Hematopoietic multipotent progenitor cell (in vitro differentiated cells): ENCODE measurements at places on chromosomes 12 and 14. TPM values are rescaled to one million over a fixed set of nuclear protein-coding genes. Genes with fewer than 3 reads are reported as not detected.

- no peak for DNase-seq
These were observed 113.2 kb upstream of the FLRT2 start for GRCh38 chr14:85416771-85417170.

DNA sequence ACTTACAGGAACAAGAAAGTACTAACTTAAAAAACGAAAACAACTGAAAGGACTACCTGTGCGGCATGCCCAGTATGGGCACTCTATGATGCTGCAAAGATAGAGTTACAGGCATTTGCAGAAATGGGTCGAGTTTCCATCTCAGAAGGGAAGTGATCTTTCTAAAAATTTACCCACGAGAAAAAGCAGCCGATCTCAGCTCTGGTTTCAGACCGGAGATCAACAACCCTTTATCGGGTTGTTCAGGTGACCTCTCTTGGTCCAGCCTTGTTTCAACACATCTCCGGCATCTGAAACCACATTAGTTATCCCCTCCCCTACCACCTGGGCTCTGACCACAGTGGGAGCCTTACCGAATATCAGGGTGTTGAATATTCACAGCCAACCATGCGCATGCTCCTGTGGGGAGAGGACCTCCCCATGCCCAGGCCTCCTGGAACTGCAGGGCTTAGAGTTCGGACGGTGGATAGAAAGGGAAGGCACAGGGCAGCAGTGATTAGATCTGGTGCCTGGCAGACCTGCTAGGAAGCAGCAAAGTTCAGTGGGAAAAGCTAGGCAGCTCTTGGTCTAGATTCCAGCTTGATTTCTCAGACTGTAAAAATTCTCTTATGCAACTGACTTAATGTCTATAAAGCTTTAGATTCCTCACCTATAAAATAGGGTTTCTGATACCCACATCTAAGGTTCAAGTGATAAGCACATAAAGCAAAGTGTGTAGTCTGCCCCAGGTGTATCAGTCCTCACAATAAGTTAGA lies 906.0 kb downstream of the VRK1 start:
- no peak for DNase-seq

- no peak for DNase-seq
These were observed 24.7 kb upstream of the PWP1 start for GRCh38 chr12:107660861-107661415.

- no peak for DNase-seq
These were observed 8.0 kb upstream of the MYH6 start for GRCh38 chr14:23415821-23416778.

DNA sequence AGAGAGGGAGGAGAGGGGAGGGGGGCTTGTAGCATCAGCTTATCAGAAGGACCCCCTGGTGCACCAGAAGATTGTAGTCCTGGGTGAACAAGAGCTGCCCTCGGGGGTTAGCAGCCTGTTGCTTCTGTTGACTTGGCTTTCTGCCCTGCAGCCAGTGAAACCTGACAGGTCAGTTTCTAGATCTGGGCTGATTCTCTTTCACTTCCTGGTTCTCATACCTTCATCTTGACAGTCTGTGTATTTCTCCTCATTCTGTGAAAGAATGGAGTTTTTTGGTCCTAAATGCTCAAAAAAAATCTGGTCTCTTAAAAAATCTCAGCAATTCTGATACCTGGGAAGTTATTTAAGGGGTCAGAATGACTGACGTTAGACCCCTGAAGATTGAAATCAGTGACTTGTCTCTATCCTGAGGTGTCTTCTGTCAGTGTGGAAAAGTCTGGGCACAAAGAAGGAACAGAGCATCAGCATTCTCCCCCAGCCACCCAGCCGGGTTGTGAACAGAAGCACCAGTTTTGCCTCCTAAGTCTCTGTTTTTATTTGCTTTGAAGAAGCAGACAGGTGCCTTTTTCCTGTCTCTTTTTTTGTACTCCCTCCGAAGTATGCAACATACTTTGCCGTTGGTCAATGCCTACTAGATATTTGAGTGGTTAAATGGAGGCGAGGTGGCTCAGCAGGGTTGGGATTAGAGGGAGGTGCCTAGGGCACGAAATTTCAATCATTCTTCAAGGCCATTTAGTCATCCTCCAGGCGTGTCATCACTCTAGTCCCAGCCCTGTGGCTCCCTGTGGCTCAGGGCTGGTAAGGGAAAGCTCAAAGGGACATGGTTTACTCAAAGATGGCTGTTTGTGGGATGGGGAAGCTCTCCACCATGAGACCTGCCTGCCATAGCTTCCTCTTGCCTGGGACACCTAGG lies 24.0 kb downstream of the TTC9 start:
- DNase-seq: no peak

DNA sequence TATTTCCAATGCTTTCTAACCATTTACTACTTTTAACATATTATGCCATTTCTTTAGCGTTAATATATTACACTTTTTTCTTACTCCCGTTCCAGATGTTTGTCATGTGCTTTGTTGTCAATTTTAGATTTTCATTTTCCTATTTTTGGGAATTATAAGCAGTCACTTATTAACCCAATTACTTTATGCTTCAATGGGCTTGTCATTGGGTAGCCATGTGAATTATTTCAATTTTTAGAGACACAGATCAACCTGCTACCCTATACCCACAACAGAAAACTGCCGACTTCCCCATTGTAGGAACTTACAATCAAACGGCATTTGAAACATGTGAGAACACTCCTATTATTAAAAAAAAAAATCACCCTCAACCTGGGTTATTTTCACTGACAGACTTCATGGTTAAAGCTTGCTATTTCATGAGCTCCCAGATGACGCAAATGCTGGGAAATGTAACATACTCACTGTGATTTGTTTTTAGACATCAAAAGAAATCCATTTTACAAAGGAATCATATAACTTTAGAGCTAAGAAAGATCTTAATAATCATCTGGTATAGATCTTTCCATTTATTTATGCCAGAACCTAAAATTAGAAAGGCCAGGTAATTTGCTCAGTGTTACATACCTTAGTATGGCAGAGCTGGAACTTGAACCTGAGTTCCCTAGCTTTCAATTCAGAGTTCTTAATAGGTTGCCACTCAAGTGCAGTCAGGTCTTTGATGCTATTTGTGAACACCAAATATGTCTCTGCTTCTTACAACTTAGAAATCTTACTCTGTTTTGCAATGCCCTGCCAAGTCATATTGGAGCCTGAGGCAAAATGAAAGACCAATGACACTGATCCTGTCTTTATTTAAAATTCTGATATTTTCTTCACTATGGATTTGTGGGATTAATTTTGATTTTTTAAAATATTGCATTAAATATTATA lies 340.4 kb downstream of the RAD51B start:
- no peak for DNase-seq

DNA sequence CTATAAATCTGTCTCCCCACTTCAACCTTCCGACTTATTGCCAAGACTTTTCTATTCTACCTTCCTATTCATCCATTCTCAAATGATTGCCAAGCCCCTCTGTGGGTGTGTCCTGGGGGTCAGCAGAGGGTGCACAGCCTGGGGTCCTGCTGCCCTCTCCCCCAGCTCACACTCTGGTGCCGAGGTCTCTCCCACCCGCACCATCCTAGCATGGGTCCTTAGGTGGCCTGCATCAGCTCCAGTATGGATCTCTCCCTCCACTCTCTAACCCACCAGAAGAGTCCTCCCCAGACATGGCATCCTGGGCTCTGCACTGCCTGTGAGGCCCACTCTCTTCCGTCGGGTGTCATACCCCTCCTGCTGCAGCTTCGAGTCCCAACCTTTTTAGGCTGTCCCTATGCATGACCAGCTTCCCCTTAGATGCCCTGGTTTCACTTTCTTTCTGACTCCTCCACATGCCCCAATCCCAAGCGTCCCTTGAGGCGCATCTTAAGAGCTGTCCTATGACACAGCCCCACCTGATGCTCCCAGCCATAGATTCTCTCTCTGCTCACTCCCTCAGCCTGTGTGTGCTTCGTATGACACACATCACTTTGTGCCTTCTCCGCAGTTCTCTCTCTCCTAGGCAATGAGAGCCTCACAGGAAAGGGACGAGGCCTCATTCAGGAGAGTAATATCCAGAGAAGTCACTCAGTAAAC lies 43.9 kb downstream of the GIT2 start:
- DNase-seq: no peak

DNA sequence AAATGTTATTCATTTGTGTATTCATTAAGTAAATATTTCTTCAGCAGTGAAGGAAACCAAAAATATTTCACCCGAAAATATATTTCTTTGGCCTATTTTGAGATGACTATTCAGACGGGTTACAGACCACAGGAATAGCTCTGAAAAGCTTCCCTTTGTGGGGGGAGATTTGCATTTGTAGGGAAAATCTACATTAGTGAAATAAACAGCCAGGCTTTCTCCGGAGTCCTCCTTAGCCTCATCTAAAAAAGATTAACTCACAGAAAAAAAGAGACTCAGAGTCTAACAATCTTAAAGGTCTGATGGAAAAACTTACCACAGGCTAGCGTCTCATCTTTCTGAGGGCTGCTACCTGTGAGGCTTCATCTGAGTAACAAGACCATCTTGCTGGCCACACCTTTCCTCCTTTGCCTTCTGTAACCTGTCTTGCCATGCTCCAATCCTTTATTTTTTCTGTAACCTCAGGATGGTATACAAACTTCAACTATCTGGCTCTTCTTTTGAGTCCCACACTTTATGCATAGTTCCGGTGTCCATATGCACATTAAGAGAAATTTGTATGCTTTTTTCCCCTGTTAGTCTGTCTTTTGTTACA lies 100.7 kb downstream of the CNTN1 start:
- DNase-seq: no peak

- no peak for DNase-seq
These were observed 201.6 kb downstream of the RAD51B start for GRCh38 chr14:68020999-68021663.

- DNase-seq: no peak
These were observed 46.7 kb downstream of the MSRB3 start for GRCh38 chr12:65325183-65325582.

DNA sequence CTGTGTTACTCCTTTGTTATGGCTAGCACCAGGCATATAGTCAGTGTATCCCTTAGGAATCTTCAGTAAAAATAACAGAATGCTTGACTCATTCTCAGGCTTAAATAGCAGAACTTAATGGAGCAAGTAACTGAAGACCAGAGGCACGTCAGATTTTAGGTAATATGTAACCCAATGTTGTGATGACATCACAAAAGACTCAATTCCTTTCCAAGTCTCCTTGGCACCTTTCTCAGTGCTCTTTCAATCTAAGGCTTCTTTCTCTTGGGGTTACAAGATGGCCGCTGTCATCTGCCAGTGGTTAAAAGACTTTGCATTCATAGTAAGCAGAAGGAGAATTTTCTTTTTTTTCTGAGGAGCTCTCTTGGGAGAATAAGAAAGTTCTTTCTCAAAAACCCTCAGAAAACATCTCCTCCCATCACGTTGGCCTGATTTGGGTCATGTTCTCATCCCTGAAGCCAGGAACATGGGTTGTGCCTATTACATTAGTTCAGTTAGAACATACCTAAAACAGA lies 33.4 kb upstream of the DCN start:
- no peak for DNase-seq

- no peak for DNase-seq
These were observed 955.1 kb downstream of the TMTC2 start for GRCh38 chr12:83641789-83642188.

PXMP2 gene
- total RNA-seq: 21.0 TPM

CDKL1 gene
- total RNA-seq: 6.5 TPM

NGDN gene
- 23.7 TPM for total RNA-seq

NXPH4 gene
- not detected for total RNA-seq

PRICKLE1 gene
- total RNA-seq: 0.81 TPM

RCOR1 gene
- 13.5 TPM for total RNA-seq

ZDHHC22 gene
- not detected for total RNA-seq

TESPA1 gene
- 342 TPM for total RNA-seq

PEBP1 gene
- 184 TPM for total RNA-seq

DNAI7 gene
- total RNA-seq: 0.54 TPM
